ENCODE measurements at places on chromosomes 3 and 15. TPM values are rescaled to one million over a fixed set of nuclear protein-coding genes. Genes with fewer than 3 reads are reported as not detected.

- DNase-seq: no peak
These were observed 506.8 kb upstream of the PPP2R3A start for GRCh38 chr3:135458541-135459322.

DNA sequence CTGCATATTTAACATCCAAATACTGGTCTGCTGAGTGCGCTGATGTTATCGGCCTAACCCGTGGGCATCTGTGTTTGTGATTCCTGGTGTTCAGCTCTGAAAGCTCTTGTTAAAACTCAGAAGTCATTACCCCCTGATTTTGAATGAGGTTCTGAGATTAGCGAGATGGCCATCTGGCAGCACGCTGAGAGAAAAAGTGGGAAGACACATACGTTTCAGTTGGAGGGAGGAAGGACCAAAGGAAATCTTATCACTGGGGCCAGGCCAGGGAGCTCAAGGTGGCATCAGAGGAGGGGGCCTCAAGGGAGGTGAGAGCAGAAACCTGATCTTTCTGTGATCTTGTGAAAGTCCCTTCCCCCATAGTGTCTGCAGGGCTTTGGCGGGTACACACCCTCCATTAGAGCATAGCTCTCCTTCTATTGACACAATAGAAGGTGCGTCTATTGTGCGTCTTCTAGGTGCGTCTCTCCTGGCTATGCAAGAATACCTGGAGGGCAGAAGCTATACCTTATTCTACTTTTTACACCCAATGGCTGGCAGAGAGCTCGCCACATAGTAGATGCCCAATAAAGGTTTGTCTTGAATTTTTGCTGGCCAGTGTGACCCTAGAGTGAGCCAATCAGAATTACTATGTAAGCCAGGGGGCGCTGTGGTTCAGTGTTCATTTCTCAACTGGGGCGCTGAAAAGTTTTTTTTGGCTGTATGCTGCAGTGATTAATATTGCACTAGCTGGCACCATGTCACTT, 182.4 kb downstream of the SHQ1 start:
- DNase-seq: no peak

DNA sequence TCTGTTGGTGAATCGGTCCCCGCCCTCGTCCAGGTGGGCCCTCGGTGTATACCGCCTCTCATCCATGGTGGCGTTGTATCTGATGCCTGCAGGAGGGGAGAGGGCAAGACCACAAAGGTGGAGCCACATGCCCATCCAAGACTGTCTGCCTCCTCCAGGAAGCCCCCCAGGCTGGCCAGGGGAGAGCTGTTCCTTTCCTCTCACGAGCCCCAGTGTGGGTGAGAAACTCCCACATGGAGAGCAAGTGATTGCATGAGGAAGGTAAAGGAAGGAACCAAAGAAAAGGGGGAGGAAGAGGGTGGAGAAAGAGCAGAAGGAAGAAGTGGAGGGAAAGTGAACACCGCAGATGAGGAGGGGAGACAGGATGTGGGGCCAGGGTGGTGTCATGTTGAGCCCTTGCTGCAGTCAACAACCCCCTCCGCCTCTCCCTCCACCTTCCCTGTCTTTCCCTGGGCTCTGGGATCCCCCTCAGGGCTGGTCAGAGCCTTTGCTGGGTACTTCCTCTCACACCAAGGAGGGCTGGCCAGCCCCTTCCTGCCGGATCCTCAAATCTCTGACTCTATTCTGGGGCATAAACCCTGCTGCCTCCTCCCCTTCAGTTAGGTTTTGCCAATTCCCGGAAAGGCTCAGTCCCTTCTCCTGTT, 49.3 kb downstream of the FEM1B start:
- DNase-seq: peak; percentile 17

DNA sequence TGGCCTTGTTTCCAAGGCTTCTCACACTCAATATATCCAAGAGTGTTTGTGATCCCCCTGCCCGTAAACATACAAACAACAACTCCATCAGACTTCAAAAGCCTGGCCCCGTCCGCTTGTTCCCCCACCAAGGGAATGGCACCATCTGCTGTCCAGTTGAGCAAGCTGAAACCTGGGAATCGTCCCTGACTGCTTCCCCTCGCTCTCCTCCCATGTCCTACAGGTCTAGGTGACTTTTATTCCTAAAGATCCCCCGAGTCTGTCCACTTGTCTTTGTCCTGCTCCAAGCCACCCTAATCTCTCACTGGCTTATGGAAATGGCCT, 27.9 kb upstream of the FAM174B start:
- no peak for DNase-seq

- DNase-seq: peak; percentile 73
These were observed 427 bp downstream of the MBD4 start for GRCh38 chr3:129439226-129439816.

DNA sequence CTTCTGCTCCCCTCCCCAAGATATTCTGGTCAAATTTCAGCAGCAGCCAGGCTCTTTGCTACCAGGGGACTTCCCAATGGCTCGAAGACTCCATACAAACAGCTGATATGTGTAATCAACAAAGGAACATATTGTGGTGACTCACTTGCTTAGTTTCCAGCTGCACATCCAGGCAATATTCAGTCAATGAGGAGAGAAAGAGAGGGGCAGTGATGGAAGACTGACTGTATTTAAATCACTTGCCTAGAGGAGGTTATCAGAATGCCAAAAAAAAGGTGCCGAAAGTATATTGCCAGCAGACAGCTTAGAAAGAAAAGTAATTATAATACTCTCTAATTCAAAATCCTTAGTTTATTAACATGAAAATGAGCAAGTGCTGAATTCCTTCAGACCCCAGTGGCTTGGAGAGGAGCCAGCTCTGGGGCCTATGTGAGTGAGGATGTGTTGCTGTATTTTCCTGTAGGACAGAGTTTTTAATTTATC, 236.5 kb downstream of the LRTM1 start:
- DNase-seq: peak; percentile 18

Gene LIPH
- total RNA-seq: 0.62 TPM

DNA sequence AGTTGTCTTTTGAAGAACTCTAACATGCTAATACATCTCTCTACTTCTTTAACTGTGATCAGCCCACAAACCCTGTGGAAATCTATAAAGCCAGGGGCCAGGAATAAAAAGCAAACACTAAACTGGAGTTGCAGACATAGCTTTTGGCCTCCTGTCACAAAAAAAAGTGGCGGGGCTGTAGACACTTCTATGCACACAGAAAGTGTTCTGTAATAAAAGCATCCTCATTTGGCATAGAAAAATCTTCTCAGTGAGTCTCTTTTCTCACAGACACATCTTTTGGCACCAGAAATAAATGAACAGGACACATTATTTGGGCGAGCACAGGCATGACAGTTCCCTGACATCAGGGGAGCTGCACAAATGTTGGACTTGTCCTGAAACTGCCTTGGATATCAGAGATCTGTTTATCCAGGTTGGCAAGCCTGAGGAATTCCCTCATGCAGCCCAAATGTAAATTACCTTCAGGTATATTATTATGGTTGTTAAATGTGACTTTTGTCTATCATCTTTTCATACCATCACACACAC, 355.4 kb downstream of the FGF12 start:
- DNase-seq: no peak

Gene TM4SF4
- not detected for total RNA-seq

- DNase-seq: no peak
These were observed 129.7 kb downstream of the DTWD1 start for GRCh38 chr15:49750553-49750952.

- no peak for DNase-seq
These were observed 1.5 kb upstream of the ARHGAP31 start for GRCh38 chr3:119292666-119293065.
